Gastroesophageal sphincter (tissue), 4 donors: ENCODE measurements at places on chromosomes 5 and 9. TPM values are rescaled to one million over a fixed set of nuclear protein-coding genes. Genes with fewer than 3 reads are reported as not detected.

GRCh38 chr5:76524868-76525267 lies 98.3 kb downstream of the F2RL2 start:
- ATAC-seq: no peak

- peak; percentile 66 for ATAC-seq
These were observed 163.9 kb downstream of the PIK3R1 start for GRCh38 chr5:68379275-68380036.

The KIF4B gene
- total RNA-seq: under 0.01 TPM

DNA sequence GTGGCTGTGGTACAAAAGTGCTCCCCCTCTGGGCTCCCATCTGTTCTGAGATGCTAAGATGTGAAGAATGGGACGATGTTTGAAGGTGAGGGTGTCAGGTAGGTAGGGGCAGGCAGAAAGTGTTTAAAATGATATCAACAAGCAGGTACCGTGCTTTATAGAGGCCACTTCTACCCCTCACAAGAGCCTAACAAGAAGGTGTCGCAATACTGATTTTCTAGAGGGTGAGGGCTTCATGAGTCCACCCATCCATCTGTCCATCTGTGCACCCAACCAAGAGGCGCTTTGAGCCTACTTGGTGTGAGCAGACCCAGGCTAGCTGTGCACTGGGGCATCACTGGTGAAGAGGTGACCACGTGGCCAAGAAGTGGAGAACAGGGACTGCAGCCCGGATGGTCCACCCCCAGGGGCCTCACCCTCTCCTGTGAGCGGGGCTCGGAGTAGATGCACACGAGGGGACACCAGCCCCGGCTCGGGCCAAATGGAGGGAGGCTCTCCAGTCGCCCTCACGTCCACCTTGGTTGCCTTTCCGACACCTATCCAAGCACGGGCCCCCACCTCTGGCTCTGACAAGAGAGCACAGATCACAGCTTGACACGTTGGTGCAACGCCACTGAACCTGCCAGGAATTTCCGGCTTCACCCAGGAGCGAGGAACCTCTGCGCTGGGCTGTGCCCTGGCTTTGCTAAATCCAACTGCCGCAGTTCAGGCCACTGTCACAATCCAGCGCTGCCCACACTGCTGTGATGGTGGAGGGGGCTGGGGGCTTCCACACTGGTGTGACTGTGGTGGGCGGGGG lies 34.5 kb downstream of the CRB2 start:
- ATAC-seq: no peak

- ATAC-seq: no peak
These were observed 52.2 kb upstream of the ANGPTL2 start for GRCh38 chr9:127174386-127175318.
